GM13976 (cell line): ENCODE measurements at places on chromosomes 5 and 9.

GRCh38 chr5:17305964-17306725 is 88.7 kb downstream of the BASP1 start:
- no peak for DNase-seq

GRCh38 chr5:140365282-140365681 is 5.3 kb downstream of the SLC4A9 start:
- DNase-seq = no peak

DNA sequence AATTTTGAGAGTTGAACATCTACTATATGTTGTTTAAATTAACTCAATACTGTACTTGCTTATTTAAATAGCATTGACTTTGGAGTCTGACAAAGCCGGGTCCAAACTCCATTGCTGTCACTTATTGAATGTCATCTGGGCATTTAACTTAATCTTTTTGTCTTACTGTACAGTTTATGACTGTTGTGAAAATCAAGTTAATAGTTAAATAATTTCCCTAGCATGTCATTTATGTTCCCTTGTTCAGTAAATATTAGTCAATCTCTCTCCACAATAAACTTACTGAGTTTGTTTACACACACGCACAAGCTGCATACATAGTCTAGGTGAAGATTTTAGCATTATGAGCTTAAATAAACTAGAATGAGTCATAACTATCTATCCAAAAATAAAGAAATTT is 6.3 kb upstream of the UGCG start:
- no peak for DNase-seq

DNA sequence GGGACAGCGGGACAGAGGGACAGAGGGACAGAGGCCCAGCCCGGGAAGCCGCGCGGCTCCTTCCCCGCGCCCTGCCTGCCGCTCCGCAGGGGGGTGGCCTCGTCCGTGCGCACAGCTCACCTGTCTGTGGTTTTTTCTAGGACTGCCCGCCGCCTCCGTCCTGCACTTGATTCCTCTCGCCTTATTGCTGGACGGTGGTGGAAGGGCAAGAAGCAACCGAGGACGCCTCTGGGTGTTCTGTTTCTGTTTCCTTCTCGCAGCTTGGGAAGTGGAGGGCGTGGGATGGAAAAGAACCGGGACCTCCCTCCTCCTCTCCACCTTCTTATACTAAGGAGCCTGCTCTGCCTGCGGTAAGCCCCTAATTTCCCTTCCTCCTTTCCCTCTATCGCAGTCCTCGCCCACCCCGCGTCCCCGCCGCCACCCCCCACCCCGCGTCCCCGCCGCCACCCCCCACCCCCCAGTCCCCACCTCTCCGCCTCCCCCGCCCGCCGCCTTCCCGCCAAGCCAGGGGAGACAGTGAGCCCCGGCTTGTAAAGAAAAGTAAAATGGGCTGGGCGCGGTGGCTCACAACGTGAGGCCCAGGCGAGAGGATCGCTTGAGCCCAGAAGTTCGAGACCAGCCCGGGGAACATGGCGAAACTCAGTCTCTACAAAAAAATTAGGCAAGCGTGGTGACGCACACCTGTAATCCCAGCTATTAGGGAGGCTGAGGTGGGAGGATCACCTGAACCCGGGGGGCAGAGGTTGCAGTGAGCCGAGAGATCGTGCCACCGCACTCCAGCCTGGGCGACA is 9.6 kb upstream of the FLT4 start:
- DNase-seq = no peak

GRCh38 chr5:63655043-63655442 is 307.2 kb downstream of the HTR1A start:
- DNase-seq = no peak

GRCh38 chr5:120657104-120657503 is 193.0 kb downstream of the PRR16 start:
- no peak for DNase-seq
